ENCODE measurements at places on chromosomes 1 and 21.

GRCh38 chr1:220982686-220983085 is 103.4 kb downstream of the HLX start:
- no peak for DNase-seq

DNA sequence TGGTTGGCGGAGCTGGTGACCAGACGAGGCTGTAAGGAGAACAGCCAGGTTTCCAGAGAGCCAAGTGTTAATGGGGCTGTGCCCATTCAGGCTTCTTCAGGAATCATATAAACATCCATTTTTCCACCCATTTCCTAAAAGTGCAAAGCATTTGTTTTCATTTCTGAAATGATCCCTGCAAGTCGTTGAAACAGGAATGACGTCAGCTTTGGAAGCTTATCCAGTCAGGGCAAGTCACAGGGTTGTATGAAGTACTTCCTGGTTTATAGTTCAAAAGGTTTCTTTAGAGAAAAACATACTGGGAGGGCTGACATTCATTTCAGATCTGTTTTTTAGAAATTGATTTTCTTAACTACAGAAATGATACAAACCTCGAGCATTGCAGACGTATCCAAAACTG is 29.2 kb downstream of the IGSF5 start:
- no peak for DNase-seq

DNA sequence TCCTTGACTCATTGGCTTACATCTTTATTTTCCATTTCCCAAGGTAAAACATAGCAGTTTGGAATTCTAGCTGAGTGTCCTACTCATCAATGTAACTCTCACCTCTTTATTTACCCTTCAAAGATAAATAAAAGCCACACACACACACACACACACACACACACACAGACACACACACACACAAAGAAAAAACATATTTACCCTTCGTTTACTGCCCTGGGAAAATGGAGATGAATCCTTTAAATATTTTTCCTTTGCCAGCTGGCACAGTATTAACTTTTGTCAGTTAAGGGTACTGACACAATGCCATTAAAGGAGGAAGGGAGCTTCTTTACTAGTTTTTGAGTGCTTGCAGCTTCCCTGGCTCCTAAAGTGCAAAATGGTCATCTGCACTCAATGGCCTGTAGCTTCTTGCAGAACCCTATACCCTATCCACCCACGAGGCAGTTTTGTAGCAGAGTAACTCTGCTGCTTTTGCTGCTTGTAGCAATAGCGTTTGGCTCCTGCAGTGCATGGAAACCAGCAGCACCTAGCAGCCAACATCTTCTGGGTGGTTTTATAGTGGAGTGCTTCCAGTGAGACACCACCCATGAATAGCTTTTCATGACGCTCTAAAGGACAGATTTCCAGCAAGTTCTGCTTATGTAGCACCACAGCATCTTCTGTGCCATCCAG is 103.7 kb downstream of the HS2ST1 start:
- DNase-seq, result no peak

- DNase-seq, result no peak
Measured at GRCh38 chr21:46254208-46254975, 25.8 kb upstream of the LSS start.

DNA sequence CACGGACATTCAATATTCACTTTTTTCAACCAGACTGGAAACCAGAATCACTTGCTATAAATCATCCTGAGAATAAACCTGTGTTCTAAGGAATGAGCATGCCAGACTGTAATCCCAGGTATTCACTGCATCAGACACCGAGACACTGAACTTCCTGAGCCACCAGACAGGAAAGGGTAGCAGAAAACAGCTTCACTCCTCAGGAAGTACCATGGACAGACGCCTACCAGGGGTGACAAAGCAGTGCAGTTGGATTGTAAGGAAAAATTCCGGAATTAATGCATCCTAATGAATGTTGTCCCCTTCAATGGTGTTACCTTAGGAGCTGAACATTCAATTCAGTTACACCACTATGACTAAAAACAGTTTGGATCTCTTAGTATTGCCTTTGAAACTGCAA is 156.1 kb downstream of the PIGK start:
- no peak for DNase-seq

- DNase-seq, result no peak
Measured at GRCh38 chr1:33719771-33720670, 143.9 kb upstream of the HMGB4 start.

DNA sequence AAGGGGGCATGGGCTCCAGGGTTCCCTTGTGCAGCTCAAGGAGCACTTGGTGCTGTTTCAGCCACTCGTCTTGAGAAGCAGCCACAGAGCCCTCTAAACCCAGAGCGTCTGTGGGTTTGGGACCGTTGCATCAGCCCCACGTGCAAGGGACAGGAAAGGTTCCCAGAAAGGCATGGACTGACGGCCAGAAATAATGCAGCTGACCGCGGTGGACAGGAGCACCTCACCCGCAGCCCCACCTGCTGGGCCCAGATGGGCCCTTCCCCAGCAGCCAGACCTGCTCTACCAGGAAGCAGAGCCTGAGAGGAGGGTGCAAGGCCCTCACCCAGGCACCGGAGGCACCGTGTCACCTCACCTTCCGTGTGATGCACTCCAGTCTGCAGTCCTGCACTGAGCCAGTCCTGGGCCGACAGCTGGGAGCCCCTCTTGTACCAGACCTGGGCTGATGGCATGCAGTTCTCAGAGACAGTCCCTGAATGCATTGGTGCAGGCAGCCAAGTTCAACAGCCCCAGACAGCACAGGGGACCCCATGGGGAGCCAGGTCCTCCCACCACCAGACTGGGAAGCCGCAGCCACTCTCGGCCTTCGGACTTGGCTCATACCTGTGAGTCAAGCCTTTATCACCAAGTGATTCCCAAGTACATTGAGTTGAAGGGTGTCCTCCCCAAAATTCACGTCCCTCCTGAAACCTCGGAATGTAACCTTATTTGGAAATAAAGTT is 4.8 kb upstream of the TFF3 start:
- no peak for DNase-seq

DNA sequence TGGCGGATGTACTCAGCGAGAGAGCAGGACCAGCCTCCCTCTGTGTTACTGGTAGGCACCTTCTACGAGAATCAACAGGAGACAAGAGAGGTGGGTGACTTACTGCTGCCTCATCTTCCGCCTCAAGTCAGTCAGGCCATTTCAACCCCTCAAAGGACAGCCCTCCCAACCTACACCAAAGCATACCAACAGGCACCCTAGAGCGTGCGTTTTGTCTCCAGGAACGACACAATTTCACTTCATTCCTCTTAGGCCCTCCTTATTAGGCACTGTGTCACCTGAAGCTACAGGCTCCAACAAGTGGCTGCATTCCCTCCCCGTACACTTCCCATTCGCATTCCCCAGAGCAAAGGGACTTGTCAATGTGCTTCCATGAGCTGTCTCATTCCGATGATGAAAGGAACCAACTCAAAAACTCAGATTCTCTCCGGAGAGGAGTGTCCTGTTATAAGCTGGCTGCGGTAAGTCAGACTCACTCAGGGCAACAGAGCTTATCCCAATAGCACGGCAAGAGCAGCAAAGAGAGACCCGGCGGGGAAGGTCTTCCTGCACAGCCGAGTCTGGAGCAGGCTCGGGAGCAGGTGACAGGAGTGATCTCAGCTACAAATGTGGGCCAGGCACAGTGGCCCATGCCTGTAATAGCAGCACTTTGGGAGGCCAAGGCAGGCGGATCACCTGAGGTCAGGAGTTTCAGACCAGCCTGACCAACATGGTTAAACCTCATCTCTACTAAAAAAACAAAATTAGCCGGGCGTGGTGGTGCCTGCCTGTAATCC is 120.6 kb upstream of the IFFO2 start:
- no peak for DNase-seq

DNA sequence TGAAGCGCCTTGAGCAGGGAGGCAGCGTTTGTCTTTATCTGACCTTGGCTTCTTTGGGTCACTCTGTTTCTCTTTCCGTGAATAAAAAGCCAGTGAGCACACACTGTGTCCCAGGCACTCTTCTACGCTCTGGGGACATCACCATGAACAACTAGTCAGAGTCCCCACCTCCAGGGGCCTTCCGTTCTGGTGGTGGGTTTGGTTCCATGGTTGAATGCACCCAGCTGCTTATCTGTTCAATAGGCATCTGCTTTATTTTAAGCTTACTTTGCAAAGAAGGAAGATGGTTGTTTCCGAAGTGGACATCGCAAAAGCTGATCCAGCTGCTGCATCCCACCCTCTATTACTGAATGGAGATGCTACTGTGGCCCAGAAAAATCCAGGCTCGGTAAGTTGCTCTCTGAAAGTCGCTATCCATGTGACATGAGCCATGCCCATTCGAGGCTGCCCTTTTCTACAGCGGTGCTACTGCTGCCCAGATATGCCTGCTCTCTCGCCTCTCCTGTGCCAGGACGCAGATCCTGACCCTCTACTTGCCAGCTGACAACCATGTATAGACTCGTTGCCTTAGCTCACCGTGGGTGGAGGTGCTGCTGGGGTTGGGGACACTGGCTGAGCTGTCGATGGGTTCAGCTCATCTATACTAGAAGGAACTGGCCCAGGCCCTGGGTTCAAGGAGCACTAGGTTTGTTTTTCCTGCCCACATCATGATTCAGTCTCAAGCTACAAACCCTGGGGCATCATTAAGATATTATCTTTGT is 5.9 kb downstream of the MX1 start:
- no peak for DNase-seq

DNA sequence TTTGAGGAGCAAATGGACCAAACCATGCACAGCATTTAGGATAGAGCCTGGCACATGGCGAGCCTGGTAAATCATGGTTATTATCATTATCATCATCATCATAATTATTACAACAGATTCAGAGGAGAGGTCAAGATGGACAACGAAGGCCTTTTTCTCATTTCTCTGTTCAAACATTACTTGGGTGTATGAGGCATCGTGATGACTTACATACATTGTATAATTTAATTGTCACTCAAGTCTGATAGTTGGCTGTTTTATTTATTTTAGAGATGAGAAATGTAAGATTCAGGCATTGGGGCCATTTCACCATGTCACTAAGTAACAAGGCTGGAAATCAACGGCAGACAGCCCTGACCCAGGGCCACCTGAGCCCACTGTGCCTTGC is 68.1 kb downstream of the SLC35F3 start:
- DNase-seq, result no peak

- no peak for DNase-seq
Measured at GRCh38 chr1:218624052-218624451, 278.9 kb downstream of the TGFB2 start.

- DNase-seq, result no peak
Measured at GRCh38 chr1:11749203-11749689, 12.7 kb upstream of the C1orf167 start.

DNA sequence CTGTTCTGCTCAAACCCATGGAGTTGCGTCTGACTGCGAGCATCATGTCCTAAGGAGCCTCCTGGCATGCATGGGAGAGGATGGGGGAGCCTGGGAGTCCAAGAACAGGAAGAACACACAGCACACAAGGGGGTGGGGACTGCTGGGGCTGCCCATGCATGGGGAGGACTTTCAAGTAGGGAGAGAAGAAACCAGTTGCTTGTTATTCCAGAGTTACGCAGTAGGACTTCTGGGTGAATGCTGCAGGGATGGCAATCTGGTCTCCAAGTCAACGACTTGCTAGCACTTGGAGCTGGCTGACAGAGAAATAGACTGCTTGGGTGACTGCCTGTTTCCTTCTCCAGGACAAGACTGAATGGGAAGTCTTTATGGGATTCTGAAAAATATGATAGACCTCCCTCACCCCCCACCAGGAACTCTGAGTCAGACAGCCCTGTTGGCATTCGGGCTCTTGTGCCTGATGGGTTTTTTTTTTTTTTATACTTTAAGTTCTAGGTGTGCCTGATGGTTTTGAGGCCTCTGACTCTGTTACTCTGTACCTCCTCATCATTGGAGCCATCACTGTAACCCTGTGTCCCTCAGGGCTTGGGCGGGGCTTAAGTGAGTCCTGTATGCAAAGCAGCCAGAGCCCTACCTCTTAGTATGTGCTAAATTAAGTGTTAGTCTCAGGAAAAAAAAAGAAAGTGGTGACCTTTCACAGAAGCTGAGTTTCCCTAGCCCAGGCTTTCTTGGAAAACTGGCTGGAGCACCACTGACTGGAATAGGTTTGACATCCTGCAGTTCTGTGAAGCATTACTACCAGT is 30.3 kb downstream of the MAP3K21 start:
- DNase-seq, result no peak

GRCh38 chr1:26003262-26003661 is 5.4 kb upstream of the PAFAH2 start:
- DNase-seq, result no peak

DNA sequence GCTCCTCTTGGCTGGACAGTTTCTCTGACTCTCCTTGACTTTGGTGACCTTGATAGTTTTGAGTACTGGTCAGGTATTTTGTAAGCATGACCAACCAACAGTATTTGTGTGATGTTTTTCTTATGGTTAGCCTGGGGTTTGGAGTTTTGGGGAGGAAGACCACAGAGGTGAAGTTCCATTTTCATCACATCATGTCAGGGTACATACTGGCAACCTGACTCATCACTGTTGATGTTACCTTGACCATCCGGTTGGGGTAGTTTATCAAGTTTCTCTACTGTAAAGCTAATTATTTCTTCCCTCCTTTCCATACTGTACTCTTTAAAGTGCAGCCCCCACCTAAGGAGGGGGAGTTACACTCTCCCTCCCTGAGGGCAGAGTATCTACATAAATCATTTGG is 13.4 kb downstream of the OSCP1 start:
- no peak for DNase-seq

GRCh38 chr1:11606775-11607174 is 47.5 kb downstream of the FBXO2 start:
- DNase-seq, result no peak

GRCh38 chr1:99650773-99651437 is 5.0 kb downstream of the PALMD start:
- DNase-seq, result no peak

- DNase-seq, result no peak
Measured at GRCh38 chr1:232726048-232726779, 79.0 kb upstream of the MAP10 start.

DNA sequence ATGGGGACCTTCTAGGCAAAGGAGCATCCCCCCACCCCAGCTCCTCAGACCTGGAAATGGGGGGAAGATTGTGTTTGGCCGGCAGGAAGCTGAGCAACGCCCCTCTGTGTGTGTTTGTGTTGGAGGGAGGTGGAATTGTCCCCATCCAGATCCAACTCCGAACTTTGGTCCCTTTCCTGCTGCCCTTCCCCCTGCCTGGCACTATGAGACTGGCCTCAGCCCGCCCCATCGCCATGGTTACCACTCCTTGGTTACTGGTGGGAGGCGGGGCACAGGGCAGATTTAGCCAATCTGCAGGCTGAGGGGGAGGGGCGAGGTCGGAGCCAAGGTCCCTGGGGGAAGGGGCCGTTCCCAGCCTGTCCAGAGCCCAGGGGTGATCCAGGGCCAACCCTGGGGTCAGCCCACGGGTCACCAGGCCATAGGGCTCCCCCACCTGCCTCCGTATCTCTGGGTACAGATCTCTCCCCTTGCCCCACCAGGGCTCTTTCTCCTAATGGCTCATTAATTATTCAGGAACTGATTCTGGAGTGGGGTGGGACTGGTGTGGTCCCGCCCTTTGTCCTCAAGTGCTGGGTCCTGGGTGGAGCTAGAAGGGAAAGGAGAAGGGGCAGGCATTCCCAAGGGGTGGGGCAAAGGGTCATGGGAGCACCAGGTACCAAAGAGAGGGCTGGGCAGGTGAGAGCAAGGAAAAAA is 15.2 kb downstream of the PTPRF start:
- DNase-seq, result no peak

GRCh38 chr1:13950637-13951036 is 250.6 kb downstream of the PRDM2 start:
- no peak for DNase-seq

- DNase-seq, result no peak
Measured at GRCh38 chr1:33634806-33635205, 162.4 kb downstream of the ZSCAN20 start.

- DNase-seq, result no peak
Measured at GRCh38 chr1:115807723-115808122, 33.2 kb downstream of the NHLH2 start.

- no peak for DNase-seq
Measured at GRCh38 chr21:42887326-42887725, 5.8 kb upstream of the NDUFV3 start.
